ENCODE measurements at places on chromosomes 5 and 9.

GRCh38 chr9:96661711-96662110 lies 6.6 kb upstream of the PRXL2C start:
- no peaks in the 10 kb centered on the region for H3K36me3 ChIP-seq
- no peak overlapping the region for H3K4me3 ChIP-seq
- H3K4me1 ChIP-seq: peaks cover 11% of the 10 kb centered on the region
- H3K27me3 ChIP-seq: no peaks in the 10 kb centered on the region
- no peak overlapping the region for H3K27ac ChIP-seq

GRCh38 chr5:22693121-22693520 lies 160.0 kb downstream of the CDH12 start:
- H3K4me3 ChIP-seq: no peak overlapping the region
- no peaks in the 10 kb centered on the region for H3K4me1 ChIP-seq
- no peaks in the 10 kb centered on the region for H3K27me3 ChIP-seq

GRCh38 chr9:98709968-98710965 lies 1.5 kb upstream of the GABBR2 start:
- H3K4me3 ChIP-seq: no peak overlapping the region
- no peaks in the 10 kb centered on the region for H3K36me3 ChIP-seq
- no peak overlapping the region for H3K27ac ChIP-seq
- peaks cover 30% of the 10 kb centered on the region for H3K4me1 ChIP-seq

DNA sequence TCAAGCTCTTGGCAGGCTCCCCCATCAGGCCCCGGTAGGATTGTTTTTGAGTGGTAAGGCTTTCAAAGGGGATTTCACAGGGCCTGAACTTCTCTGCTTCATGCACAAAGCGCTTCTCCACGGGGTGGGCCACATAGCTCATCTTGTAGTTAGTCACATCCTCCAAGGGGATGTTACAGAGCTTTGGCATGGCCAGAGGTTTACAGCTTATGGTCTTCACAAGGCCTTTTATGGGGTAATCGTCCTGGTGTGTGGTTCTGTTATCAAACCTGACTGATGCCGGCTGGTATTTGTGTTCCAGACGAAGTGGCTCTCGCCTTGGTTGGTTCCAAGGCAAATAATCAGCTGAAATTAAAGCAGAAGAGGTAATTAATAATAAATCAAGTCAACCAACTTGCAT lies 104.3 kb downstream of the SAXO1 start:
- no peak overlapping the region for H3K27ac ChIP-seq
- H3K4me1 ChIP-seq: no peaks in the 10 kb centered on the region
- no peaks in the 10 kb centered on the region for H3K27me3 ChIP-seq

- no peak overlapping the region for H3K4me3 ChIP-seq
- no peaks in the 10 kb centered on the region for H3K27me3 ChIP-seq
- no peaks in the 10 kb centered on the region for H3K36me3 ChIP-seq
- peak; percentile 86 for DNase-seq
- H3K4me1 ChIP-seq: peaks cover 31% of the 10 kb centered on the region
- H3K27ac ChIP-seq: peak overlapping the region; percentile 32
Observed at GRCh38 chr9:76456202-76456926, 2.6 kb upstream of the GCNT1 start.

GRCh38 chr5:10351919-10352318 lies 1.6 kb upstream of the MARCHF6 start:
- peaks cover 40% of the 10 kb centered on the region for H3K4me1 ChIP-seq
- no peak for DNase-seq
- no peaks in the 10 kb centered on the region for H3K36me3 ChIP-seq
- no peak overlapping the region for H3K4me3 ChIP-seq

DNA sequence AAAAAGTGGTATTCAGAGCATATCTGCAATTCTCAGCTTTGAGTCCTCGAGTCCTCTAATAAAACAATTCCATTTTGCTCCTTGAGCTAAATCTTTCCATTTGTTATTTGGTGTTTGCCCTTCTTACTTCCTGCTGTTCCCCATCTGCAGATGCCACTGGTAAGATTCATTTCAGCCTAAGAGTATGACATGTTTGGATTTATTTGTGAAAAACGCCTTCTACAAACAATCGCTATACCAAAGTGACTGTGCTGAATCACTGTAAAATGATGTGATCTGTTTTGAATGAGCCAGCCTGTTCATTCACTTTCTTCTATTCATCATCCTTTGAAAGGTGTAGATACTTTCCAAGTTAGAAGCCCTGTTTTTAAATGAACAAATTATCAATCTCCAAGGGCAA lies 27.7 kb downstream of the KCTD16 start:
- H3K4me3 ChIP-seq: no peak overlapping the region
- no peak for DNase-seq
- no peaks in the 10 kb centered on the region for H3K36me3 ChIP-seq

DNA sequence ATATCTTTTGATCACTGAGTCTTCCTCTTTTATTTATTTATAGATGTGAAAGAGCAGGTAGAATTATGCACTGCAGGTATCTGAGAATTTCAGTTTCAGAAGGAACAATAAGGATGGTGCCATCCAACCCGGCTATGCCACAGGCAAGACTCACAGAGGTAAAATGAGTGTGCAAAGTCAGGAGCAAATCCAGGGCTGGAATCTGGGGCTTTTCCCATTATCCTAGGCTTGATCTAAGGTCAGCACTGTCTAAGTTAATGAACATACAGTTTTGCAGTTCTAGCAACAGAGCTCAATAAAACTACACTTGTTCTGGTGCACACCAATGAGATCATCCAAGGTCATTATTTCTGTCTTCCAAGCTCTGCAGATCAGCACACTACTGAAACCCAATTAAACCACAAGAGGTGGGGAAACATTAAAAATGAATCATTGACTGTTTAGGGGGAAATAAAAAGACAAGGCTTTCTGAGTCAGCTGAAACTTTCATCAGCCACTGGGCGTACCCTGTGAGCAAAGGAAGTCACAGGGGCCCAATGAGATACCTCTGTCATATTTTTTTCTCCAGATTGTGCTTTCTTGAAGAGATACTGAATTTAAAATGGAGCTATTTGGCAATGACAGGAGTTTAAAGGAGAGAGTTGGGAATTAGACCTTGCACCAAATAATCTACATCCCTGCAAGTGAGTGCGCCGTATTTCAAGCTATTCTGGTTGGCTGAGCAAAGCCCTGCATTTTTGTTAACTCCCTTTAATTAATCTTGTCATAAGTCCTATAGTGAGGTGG lies 662.2 kb upstream of the ZNF608 start:
- DNase-seq: peak; percentile 43
- H3K4me1 ChIP-seq: peaks cover 55% of the 10 kb centered on the region
- H3K27ac ChIP-seq: peak overlapping the region; percentile 75

DNA sequence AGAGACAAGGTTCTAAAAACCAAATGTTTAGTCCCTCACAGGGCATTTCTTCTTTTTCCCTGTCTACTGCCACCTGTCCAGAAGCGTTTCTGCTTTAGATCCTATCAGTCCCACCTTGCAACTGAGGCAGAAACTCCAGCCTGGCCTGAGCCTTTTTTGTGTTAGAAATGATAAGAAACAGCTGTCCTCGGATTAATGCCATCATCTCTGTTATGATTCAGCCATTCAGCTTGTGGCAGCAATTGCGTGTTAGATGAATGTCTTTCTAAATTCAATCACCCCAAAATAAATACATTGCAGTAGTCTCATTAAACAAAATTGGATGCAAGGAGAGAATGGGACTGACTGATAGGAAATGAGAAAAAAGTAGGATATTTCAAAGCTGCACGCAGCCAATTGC lies 28.3 kb upstream of the FRMPD1 start:
- no peak for DNase-seq
- H3K36me3 ChIP-seq: no peaks in the 10 kb centered on the region
- no peak overlapping the region for H3K27ac ChIP-seq
- peaks cover 14% of the 10 kb centered on the region for H3K27me3 ChIP-seq
- no peaks in the 10 kb centered on the region for H3K4me1 ChIP-seq

DNA sequence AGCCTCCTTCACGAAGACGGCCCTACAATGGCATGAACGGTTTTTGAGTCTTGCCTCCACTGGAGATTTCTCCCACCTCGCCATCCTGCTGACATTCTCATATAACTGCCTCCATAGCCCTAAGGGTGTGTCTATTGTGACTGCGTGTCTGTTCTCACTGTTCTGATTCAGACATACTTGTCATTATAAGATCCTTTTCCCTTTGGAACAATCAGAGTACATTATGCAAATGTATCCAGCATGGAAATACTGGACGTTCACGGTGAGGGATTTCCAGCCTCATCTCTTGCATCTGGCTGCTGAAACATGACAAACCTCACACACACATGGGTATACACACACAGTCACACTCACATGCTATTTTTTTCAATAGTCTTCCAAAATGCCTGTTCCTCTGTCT lies 402.1 kb downstream of the DIRAS2 start:
- no peak for DNase-seq
- no peaks in the 10 kb centered on the region for H3K36me3 ChIP-seq
- H3K4me1 ChIP-seq: no peaks in the 10 kb centered on the region
- no peaks in the 10 kb centered on the region for H3K27me3 ChIP-seq
- no peak overlapping the region for H3K4me3 ChIP-seq

DNA sequence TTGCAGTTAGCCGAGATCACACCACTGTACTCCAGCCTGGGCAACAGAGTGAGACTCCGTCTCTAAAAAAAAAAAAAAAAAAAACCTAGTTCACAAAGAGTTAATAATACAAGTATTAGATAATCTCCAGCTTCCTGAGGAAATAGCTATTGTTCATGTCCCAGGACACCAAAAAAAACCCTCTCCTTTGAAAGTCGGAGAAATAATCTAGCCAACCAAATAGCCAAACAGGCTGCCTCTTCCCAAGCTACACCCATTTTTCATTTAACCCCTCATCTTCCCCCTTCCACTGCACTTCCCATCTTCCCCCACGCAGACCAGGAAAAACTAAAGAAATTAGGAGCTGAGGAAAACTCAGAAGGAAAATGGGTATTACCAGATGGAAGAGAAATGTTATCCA lies 23.6 kb downstream of the CNOT8 start:
- H3K4me1 ChIP-seq: no peaks in the 10 kb centered on the region
- no peaks in the 10 kb centered on the region for H3K27me3 ChIP-seq
- H3K36me3 ChIP-seq: peaks cover 41% of the 10 kb centered on the region
- no peak overlapping the region for H3K4me3 ChIP-seq
- no peak for DNase-seq

DNA sequence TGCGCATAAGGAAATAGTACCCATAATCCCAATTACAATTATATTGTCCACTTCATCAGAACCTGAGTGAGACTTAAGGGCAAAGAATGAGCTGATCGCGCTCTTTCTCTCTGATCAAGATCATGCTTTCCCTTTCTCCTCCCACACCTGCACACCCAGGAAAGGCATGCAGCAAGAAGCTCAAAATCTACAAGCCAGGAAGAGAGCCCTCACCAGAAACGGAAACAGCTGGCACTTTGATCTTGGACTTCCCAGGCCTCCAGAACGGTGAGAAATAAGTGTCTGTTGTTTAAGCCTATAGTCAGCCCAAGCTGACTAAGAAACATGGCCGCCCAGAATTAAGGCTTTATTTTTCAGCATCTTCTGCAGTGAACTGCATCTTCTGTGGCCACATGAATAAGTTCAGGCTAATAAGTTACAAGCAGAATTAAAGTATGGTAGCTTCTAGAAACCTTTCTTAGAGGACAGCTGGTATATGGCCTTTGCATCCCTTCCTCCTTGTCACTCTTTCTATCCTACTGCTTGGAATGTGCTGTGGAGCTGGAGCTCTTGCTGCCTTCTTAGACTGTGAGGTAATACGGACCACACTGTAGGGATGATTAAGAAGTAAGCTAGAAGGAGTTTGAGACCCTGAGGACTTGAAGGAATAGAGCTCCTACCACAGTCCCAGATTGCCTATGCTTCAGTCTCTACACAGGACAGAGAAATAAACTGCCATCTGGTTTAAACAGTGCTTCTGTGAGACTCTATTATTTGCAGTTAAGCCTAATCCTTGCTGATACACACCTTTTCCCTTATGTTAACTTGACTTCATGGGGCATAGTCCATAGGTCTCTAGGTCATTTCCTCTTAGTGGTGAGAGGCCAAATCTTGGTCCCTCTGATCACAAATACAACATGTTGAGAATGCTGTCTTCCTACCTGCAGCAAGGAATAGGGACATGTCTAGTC lies 17.2 kb downstream of the OR2S2 start:
- peaks cover 7% of the 10 kb centered on the region for H3K4me1 ChIP-seq
- no peaks in the 10 kb centered on the region for H3K27me3 ChIP-seq
- peak; percentile 49 for DNase-seq
- no peak overlapping the region for H3K27ac ChIP-seq
- H3K4me3 ChIP-seq: no peak overlapping the region
